RCC 7860 (cell line): ENCODE measurements at places on chromosomes 13 and 19.

DNA sequence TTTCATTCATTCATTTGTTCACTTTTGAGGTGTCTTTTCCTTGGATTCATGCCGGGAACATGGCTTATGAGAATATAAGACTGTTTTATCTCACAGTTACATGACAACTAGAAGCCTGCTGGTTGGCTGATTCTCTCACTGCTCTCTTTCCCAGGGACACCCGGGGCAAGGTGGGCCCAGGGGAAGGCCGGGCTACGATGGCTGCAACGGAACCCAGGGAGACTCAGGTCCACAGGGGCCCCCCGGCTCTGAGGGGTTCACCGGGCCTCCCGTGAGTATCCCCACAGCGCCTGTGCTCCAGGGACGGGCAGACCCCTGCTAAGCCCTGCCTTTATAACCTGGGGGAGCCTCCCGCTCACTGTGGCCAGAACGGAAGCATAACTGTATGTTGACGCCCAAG is 121.2 kb downstream of the COL4A2 start:
- DNase-seq = no peak

- DNase-seq = no peak
Measured at GRCh38 chr13:87084192-87084591, 587.0 kb upstream of the SLITRK5 start.

GRCh38 chr13:110244071-110244830 is 62.7 kb downstream of the COL4A1 start:
- no peak for DNase-seq

DNA sequence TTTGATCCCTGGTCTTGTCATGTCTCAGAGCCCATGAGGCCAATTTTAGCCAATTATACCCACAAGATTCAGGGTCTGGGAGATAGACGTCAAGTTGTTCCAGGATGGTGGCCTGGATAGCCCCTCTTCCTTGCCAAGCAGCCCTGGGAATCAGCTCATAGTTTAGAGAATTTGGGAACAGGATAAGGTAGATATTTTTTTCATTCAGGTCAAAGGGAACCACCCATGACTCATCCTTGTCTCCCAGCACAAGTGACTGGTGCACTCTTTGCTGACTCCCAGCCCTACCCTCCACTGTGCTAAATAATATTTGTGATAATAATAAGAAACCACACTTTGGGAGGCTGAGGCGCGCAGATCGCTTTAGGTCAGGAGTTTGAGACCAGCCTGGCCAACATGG is 17.1 kb upstream of the S1PR4 start:
- DNase-seq = no peak

DNA sequence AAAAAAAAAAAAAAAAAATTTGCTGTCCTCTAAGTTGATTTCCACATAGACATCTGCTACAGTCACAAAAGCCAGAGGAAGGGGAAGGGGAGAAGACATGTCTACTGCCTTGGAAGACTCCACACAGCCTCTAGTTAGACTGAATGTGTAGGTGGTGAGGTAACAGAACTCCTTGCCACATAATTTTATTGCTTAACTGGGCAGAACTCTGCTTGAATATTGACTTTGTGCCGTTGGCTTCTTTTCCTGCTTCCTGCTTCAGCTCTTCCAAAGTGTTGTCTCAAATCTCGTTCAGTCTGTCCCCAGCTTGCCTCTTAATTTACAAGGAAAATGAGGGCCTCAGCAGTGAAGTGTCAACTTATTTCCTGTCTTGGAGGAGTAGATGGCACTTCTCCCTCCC is 37.1 kb downstream of the ESD start:
- DNase-seq = no peak

- DNase-seq = no peak
Measured at GRCh38 chr19:28489776-28490175, 723.2 kb downstream of the UQCRFS1 start.

GRCh38 chr19:51027126-51027806 is 850 bp upstream of the KLK11 start:
- DNase-seq = no peak

DNA sequence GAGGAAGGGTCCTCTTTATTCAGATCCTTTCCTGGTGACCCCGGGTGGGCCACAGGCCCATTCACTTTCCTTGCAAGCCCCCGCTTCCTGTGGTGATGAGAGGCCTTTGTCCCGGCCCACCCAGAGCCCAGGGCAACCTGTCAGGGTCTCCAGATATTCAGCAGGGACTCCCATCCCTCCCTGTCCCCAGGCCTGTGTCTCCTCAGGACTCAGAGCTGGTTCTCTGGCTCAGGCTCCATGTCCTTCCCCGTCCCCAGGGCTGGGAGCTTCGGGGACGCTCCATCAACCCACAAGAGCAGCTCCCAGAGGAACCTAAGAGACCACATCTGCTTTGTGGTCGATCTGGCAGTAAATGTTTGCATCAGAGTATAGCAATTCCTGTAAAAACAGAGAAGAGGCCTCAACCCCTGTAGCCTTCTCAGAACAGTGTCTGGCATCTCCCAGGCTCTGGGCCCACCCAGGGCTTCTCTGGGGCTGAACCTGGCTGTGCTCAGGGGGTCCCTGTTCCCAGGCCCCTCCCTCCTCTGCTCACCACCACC is 7.8 kb downstream of the CEACAM4 start:
- DNase-seq = no peak

DNA sequence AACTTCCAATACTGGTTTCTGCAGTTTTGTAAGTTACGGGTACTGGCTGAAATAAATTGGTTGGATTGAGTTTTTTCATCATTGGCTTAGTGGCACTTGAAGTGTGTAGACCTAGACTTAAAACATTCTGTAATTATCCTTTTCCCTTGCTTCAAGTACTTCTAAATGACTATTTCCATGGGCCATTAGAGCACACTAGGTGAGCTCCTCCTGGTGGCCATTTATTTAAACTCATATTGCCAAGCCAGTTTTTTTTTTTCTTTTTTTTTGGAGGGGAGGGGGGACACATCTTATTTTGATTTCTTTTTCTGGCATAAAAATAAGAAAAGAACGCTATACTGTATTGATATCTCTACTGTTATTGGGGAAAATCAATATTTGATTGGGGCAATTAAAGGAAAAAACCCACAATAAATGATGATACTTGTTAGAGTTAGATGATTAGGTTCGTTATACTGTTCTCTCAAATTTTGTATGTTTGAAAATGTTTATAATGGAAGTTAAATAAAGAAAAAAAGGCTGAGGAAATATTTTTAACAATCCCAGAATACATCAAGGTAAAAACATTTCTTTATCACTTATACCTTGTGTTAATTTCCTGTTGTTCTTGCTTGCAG is 82.9 kb downstream of the PDS5B start:
- peak; percentile 9 for DNase-seq

GRCh38 chr13:94559222-94559795 is 36.6 kb downstream of the TGDS start:
- DNase-seq = no peak

DNA sequence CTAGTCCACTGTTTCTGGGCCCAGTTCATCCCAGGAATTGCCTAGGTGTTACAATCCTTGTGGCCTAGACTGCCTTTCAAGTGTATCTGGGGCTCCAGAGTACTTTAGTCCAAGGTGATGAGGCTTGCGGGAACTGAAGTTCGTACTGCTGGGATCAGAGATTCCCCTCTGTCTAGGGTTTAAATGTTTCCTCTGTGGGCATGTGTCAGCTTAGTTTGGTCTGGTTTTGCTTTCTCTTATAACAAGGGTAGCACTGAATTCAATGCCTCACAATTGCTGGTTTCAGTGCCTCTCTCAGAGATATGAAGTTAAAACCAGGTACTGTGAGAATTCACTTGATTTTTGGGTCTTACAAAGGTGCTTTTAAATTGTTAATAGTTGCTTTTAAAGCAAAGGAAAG is 30.8 kb downstream of the RGCC start:
- no peak for DNase-seq

DNA sequence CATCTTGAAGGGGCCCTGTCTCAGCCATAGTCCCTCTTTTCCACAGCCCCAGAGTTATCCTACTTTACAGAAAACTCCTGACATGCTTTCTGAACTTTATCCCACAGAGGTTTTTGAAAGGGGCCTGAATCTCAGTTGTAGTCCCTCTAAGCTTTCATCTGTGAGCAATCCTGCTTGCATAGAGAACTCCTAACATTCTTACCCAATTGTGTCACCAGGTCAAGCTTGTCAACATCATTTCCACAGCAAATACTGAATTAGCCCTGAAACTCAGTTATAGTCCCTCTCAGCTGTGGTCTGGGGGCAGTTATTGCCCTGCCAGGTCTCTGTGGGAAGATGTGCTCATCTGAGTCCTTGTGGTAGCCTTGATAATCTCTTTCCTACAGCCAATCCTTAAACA is 2190.3 kb upstream of the PCDH20 start:
- no peak for DNase-seq

GRCh38 chr13:77911751-77912150 is 6.9 kb downstream of the EDNRB start:
- DNase-seq = no peak

DNA sequence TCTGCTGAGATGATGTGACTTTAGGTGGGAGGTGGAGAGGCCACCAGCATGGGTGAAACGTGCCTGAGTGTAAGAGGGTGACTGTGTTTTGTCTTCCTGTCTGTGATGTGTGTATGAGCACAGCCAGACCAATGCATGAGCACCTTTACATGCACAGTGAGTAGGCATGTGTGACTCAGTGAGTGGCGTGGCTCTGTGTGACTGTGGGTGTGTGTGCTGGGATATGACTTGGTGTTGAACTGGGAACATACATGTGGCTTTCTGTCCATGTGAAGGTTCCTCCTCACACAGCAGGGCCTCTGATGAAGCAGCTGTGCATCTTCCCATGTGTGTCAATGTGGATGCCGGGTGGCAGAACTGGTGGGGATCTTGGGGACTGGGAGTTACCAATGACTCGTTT is 19.9 kb upstream of the LGALS13 start:
- DNase-seq = no peak

DNA sequence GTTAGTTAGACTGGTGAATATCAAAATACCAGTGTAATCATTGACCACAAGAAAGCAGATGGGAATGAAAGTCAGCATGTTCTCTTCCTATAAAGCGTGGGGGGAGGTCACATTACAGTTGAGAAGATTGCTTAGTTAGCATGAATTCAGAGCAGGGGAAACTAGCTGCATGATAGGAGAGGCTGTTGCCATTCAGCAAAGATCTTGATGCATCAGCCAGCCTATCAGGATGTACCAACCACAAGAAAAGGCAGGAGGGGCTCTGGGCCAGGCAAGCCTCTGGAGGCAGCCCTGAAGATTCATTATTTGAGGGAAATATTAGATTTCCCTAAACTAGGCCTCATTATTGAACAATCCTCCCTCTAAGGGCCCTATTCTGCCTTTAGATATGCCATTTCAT is 5.0 kb upstream of the MTMR6 start:
- peak; percentile 9 for DNase-seq

DNA sequence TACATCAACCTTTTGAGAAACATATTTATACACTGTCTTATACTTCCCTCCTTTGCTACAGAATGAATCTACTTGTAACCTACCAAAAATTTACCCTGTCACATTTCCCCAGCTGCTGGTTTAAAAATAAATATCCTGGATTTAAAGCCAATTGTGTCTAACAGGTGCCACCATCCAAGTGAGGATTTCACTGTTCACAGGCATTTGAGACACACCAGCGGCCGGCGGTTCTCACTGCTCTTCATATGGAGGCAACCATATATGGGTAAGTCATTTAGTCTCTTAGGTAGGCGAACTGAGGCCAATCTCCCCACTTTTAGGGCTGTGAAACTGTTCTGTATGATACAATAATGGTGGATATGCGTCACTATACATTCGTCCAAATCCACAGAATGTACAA is 26.2 kb downstream of the SLC25A30 start:
- no peak for DNase-seq

GRCh38 chr13:33004511-33004910 is 11.7 kb upstream of the KL start:
- DNase-seq = no peak
